ENCODE measurements at places on chromosomes 2 and 18. TPM values are rescaled to one million over a fixed set of nuclear protein-coding genes. Genes with fewer than 3 reads are reported as not detected.

DNA sequence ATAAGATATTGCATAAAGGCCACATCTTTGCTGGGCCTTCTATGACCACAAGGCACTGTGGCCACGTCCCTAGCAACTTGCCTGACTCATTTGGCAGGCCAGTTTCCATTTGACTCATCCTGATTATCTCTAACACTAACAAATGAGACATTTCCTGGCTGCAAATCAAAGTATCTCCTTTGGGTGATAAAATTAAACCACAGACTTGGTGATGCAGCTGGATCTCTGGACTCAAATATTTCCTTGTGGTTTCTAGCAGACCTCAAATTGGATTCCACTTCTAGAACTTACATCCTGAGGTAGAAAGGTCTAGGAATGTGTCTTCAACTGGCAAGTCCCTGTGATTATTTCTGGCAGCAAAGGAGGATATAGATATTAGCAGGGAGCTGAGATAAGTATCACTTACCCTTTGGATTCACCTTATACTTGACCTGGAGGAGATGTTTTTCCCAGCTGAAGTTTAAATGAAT, 167.9 kb upstream of the NXPH2 start:
- DNase-seq = no peak

- no peak for DNase-seq
These were observed 233.7 kb downstream of the HDAC4 start for GRCh38 chr2:239167011-239167673.

DNA sequence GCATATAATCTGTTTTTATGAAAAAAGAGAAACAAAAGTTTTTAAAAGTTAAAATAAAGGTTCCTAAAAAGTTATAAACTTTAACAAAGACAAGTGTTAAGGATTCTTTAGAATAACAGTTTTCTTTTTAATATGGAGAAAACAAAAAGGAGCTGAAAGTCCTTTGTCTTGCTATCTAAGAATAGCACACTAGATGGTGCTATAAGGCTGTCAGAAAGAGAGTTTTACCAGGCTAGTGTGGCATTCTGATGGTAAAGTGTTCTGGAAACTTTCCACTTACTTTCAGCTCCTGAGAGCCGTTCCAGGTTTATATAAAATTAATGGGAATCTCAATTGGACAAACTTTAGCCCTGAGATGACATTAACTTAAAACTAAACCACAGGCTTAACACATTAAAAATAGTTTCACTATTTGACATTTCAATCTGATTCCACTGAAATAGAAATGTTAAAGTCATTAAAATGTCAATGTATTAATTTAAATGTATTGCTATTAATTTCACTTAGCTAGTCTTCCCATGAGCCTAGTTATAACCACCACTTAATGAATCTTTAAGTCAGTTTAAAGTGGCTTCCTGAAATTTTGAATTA, 3.7 kb downstream of the FBXO48 start:
- DNase-seq = no peak

DNA sequence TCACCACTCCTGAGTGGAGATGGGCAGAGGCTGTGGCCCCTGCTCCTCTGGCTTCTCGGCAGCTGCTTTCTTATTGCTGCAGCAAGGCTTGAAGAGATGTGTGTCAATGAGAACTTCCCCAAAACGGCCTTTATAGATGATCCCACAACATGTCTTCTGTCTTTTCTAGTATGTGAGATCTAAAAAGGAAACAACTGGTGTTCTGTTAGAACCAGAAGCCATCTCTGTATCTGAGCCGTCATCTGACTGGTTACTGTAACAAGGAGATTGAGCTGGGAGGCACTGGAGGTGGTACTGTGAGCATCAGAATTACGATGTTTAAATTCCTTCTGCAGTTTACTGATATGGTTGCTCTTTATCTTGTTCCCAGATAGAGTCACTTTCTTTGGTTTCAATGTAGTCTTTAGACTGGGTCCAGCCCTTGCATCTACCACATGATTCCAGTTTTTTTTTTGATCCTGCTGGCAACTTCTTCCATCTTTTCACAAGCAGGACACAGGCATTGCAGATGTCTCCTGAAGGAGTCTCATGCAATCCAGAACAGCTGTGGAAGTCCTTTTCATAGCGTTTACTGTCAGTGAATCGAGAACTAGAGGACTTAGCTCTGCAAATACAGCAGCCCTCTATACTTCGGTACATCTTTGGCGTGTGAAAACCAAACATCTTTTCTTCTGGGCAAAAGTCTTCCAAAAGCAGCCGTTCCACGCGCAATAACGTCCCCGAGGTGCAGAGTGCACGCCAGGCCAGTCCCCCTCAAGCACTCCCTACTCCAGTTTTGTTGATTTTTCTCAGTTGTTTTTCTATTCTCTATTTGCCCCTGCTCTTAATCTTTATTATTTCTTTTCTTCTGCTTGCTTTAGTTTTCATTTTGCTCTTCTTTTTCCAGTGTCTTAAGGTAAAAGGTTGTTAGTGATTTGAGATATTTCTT, 29.7 kb downstream of the TAF4B start:
- no peak for DNase-seq

The RRM2 gene
- total RNA-seq = 1.2 TPM

DNA sequence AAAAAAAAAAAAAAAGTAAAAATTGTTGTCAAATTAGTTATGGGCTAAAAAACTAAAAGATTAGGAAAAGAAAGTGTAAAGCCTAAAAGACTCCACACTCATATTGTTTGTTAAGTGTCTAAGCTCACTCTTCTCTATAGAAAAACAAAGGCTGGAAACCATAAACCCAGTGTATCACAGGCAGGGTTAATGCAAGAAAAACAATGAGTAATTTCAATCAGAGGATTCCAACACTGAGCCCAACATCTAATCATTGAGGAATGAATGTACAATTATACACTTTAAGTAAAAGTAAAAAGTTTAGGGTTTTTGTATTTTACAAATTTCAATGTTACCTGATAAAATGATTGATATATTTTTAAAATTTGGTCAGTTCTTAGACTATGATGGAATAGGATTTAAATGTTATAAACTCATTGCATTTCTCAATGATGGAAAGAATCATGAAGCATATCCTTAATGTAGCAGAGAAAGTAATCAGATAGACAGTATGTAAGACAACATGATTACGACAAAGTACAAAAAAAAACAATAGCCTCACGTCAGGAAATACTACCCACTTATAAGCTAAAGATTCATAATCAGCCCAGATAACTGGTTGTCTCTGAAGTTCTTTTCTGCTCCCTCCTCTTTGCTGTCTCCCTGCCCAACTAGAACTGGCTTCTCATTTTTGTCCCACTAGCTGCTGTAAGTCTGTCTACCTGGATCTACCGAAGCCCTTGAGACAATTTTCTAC, 44.5 kb upstream of the SP3 start:
- no peak for DNase-seq

DNA sequence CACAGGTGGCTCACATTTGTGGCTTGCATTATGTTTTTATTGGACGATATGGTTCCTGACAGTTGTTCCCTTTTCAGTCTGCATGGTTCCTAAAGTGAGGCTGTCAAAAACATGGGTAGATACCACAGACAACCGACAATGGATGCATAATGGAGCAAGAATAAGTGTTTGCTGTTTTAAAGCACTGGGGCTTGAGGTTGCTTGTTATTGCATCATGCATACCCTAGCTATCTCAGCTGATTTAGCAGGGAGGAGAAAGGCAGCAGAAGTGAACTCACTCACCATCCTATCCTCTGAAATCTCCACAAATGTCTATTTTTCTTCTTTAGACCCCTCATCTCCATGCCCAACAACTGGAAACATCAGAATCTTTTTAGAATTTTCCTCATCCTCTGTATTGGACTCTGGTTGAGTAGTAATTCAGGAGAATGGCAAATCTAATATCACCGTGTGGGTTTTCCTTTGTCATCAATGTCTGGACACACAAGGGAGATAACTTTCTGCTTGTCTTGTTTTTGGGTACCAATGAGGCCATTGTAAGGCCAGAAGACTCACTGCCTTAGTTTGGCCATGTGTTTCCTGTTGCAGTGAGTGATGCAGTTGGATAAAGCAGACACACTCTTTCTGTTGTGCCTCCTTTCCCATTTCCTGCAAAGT, 46.7 kb downstream of the FBXO48 start:
- DNase-seq = no peak

DNA sequence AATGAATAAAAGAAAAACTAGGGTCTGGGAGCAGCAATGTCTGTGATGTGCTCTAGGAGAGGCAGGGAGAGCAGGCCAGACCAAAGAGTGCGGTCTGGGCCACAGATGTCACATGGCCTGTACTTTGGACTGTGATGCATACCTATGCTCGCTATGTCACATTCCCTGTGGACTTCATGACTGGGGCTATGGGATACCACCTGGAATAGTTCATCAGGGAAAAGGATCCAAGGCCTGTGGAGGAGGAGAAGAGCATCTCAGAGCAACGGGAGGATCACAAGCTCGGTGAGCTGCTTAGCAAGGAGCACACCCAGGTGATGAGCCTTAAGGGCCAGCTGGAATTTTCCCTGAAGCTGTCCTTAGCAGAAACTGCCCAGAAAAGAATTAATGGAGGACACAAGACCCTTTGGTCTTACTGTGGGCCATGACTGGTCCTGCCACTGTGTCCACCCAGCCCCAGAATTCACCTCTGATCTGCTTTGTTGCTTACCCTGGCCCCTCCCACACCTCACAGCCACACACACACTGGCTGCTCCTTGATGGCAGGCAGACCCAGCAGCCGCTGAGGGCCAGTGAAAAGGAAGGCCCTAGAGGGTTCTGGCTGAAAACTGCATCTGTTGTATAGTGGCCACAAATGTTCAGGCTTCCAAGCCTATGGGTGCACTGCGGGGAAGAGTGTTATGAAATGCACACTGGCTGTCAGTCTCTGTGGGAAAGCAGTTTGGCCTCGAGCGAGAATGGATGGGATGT, 25.3 kb upstream of the GCC2 start:
- DNase-seq = no peak

The SP9 gene
- not detected for total RNA-seq

The PLB1 gene
- total RNA-seq = 29.6 TPM

Measured in thoracic aorta (tissue), 2 donors.